Immature natural killer cell (primary cell): ENCODE measurements at places on chromosomes 2 and 18. TPM values are rescaled to one million over a fixed set of nuclear protein-coding genes. Genes with fewer than 3 reads are reported as not detected.

The GAREM1 gene
- polyA plus RNA-seq, result not detected

GRCh38 chr2:228359473-228359872 lies 178.0 kb upstream of the SPHKAP start:
- H3K4me1 ChIP-seq, result no peaks in the 10 kb centered on the region
- no peak overlapping the region for H3K27ac ChIP-seq
- H3K4me3 ChIP-seq, result no peak overlapping the region
- no peaks in the 10 kb centered on the region for H3K27me3 ChIP-seq
- no peak for DNase-seq

The CHN1 gene
- 0.11 TPM for polyA plus RNA-seq

DNA sequence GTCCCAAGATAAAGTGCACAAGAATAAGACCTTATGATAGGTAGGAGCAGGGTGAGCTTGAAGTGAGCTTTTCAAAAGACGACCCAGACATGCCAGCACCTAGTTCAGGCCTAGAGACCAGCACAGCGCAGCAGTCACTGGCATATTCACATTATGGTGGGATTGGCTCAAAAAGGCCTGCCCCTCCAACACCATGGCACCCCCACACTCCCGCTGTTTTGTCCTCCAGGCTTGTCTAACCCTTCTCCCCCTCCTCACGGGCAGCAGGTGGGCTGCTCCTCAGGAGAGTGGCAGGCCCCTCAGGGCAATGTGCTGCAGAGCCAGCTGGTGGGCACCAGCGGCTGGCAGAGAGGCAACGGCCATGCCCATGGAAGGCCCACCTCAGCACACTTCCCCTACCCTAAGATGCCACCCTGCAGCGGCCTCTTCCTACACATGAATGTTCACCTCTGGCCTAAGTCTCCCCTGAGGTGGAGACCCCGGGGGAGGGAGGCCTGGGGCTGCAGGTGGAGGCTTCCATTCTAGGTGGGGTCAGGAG lies 25.6 kb downstream of the EMX1 start:
- no peaks in the 10 kb centered on the region for H3K36me3 ChIP-seq
- no peak overlapping the region for H3K4me3 ChIP-seq
- no peak for DNase-seq
- peaks cover 2% of the 10 kb centered on the region for H3K27me3 ChIP-seq
- no peak overlapping the region for H3K27ac ChIP-seq

The RFX8 gene
- polyA plus RNA-seq, result not detected
